Articular chondrocyte of knee joint (primary cell): ENCODE measurements at places on chromosomes 3 and 15. TPM values are rescaled to one million over a fixed set of nuclear protein-coding genes. Genes with fewer than 3 reads are reported as not detected.

The KBTBD13 gene
- not detected in 2 replicates for total RNA-seq

The REC114 gene
- not detected in 2 replicates for total RNA-seq

The EIF4E3 gene
- total RNA-seq = 6.2 and 7.8 TPM in 2 replicates

The MEX3B gene
- total RNA-seq = 1.3 and 3.1 TPM in 2 replicates

The NEK10 gene
- total RNA-seq = 29.4 and 50.3 TPM in 2 replicates

The UPK1B gene
- total RNA-seq = under 0.01 and 0.43 TPM in 2 replicates

The MST1R gene
- total RNA-seq = 0.97 and 1.3 TPM in 2 replicates

The GOLGA6L22 gene
- total RNA-seq = not detected in 2 replicates

The NBEAL2 gene
- 2.7 and 3.7 TPM in 2 replicates for total RNA-seq

The RYR3 gene
- not detected in 2 replicates for total RNA-seq

The ARPP21 gene
- not detected in 2 replicates for total RNA-seq

The ALDH1A3 gene
- total RNA-seq = 24.4 and 25.5 TPM in 2 replicates

The TLR9 gene
- 0.13 TPM in 1 of 2 replicates, not detected in the other for total RNA-seq

The GSK3B gene
- total RNA-seq = 72.9 and 75.9 TPM in 2 replicates

The PLA1A gene
- 0.32 TPM in 1 of 2 replicates, not detected in the other for total RNA-seq

The PLAAT1 gene
- not detected in 2 replicates for total RNA-seq

The GALNT15 gene
- total RNA-seq = 26.9 and 54.3 TPM in 2 replicates

The CGNL1 gene
- total RNA-seq = 4.7 and 8.1 TPM in 2 replicates

The ZNF620 gene
- 1.2 and 1.6 TPM in 2 replicates for total RNA-seq
